ENCODE measurements at places on chromosomes 3 and 15.

- DNase-seq = peak; percentile 84
These were observed at the start of gene SHF for GRCh38 chr15:45187894-45188830. Gene SHF (minus strand): TSS chr15:45187966. CDS start chr15:45187951, 15 bp downstream.

DNA sequence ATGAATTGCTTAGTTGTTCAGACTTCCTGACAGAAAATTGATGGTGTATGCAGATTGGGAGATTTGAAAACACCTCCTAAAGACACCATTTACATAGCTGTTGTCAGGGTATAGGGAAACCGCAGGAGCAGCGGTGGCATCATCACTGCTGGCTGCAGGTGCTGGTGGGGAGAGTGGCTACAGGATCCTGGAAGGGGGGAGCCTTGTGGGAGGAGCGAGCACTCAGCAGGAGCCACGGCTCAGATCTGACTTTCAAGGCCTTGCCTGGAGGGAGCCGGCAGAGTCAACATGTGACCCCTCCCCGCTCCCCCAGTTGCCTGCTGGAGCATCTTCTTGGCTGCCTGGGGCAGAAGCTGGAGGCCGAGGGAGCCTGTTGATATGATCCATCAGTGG is 26.1 kb downstream of the EDEM1 start:
- DNase-seq = no peak

DNA sequence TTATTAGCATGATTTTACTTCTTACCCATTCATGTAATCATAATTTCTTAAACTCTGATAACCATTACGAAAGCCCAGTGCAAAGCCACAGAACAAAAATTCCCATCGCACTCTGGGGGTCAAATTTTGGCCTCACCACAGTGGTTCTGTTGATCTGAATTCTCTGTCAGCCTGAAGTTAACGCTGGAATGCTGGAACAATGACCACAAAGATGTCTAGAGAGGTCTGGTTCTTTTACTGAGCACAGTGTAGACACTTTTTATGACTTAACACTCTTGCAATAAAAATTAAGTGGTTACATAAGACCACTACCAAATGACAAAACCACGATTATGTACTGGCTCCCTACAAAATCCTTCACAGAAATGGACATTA is 94.7 kb downstream of the PDZRN3 start:
- DNase-seq = no peak

DNA sequence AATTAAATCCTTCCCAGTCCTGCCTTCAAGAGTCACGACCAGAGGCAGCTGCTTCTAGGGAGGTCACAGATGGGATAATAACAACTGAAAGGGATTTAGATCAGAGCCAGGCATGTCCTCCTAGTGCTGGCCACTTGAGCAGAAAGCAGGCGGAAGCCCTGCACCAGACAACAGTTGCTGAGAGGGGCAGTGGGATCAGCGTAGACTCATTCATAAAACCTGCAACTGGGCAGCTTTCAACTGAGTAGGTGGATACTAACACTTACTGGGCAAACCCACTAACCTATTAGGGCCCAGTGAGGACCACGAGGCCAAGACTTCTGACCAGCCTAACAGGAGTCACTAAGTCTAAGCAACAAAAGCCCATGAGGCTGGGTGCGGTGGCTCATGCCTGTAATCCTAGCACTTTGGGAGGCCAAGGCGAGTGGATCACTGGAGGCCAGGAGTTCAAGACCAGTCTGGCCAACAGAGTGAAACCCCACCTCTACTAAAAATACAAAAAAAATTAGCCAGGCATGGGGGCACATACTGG is 67.0 kb downstream of the DAPK2 start:
- no peak for DNase-seq
